Caki2 (cell line): ENCODE measurements at places on chromosomes 2 and 18. TPM values are rescaled to one million over a fixed set of nuclear protein-coding genes. Genes with fewer than 3 reads are reported as not detected.

FMNL2 gene
- 15.8 and 16.4 TPM in 2 replicates for total RNA-seq

SERPINB3 gene
- total RNA-seq, result not detected in 2 replicates

PLGLB2 gene
- total RNA-seq, result not detected in 2 replicates

CPLX4 gene
- total RNA-seq, result not detected in 2 replicates

SERPINB11 gene
- not detected in 2 replicates for total RNA-seq
